AG04449 (cell line): ENCODE measurements at places on chromosomes 4 and X.

DNA sequence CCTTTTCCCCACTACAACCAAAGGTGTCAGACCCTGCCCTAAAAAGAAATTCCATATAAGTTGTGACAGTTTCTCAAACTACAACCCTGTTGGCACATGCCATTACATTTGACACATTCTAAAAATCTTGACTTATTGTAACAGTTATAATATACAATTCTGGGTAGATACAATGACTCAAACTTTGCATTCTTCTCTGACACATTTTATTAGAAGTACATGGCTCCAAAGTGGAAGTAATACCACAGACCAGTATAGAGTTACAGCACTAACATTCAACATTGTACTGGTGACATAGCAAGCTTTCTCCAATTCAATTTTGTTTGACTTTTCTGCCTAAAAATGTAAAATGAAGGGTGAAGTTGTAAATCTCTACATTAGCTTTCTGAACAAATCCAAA, 196.6 kb upstream of the ETNPPL start:
- no peak for DNase-seq

GRCh38 chr4:139675651-139676050, 10.0 kb downstream of the MGST2 start:
- DNase-seq: no peak

- no peak for DNase-seq
Observed at GRCh38 chrX:24355095-24355494, 5.3 kb upstream of the SUPT20HL1 start.

DNA sequence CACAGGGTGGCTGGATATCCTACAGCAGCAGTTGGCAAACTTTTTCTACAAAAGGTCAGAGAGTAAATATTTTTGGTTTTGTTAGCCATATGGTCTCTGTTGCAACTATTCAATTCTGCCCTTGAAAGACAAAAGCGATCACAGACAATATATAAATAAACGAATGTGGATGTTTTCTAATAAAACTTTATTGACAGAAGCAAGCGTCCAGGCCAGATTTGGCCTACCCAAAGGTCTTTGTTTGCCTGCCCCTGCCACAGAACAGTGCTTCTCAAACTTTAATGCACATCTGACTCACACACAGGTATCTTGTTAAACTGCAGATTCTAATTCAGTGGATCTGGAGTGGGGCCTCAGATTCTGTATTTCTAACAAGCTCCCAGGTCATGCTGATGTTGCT, 621.4 kb upstream of the DIPK2B start:
- no peak for DNase-seq

DNA sequence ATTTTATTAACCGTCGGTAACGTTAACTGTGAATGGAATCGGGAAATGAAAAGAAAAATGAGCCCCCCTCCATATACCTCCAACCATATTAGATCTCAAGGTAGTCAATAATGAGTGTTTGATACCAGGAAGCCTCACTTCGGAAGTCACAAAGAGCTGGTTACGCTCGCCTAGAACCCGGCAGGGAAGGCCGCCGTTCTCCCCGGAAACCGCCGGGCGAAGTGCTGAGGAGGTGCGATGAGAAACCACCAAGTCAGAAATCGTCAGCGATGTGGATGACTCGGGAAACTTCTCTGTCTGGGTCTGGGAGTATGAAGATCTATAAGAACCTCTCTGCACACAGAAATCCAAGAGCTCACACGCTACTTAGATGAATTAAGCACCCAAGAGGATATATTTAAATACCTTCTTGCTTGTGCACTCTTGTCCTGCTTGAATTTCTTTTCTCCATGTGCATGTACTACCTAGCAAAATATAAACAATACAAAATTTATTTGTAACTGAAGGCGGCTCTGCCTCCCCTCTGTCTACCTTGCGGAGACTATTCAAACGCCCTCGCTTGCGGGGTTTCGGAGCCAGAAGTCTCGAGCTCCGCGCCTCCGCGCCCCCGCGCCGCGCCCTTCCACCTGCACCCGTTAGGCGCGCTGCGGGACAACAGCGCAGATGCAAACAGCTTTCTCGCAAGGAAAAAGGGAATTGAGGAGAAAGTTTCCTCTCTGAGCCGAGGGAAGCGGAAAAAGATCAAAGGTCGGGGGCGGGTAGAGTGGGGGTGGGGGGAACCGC, 17.8 kb downstream of the NKX6-1 start:
- DNase-seq: no peak

DNA sequence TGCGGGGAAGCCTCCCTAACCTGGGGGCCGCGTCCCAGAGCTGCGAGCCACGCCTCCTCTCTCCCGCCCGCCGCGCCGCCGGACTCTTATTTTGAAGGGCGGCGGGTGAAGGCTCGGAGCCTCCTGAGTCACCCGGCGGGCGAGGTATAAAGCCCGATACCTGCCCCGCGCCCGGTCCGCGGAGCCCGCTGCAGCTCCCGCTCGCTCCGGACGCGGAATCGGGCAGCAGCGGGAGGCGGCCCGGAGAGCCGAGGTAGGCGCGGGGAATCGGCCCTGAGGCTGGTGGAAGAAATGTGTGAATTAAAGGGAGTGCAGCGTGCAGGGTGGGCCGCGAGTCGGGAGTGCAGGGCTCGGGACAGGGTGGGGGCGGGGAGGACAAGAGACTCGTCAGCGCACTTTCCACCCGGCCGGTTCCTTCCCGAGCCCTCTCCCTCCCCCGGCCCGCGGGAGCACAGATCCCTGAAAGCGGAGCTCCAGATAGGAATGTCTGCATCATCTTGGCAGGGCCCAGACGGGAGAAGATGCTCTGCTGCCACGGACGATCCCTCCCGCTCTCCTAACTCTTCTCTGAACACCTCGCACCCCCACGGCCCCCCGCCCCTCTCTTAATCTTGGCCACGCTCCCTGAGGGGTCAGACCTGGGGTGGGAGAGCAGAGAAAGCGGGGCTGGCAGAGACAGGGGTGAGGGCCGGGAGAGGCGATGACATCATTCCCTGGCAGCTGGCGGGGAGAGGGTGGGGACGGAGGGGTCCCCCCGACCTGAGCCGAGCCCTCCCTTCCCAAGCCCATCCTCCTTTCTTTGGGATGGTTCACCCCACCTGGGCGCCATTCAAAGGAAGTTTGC, 177.9 kb downstream of the CBR4 start:
- no peak for DNase-seq
